ENCODE measurements at places on chromosomes 3 and 15.

GRCh38 chr3:125069452-125069851 lies 13.7 kb upstream of the HEG1 start:
- ATAC-seq = no peak

DNA sequence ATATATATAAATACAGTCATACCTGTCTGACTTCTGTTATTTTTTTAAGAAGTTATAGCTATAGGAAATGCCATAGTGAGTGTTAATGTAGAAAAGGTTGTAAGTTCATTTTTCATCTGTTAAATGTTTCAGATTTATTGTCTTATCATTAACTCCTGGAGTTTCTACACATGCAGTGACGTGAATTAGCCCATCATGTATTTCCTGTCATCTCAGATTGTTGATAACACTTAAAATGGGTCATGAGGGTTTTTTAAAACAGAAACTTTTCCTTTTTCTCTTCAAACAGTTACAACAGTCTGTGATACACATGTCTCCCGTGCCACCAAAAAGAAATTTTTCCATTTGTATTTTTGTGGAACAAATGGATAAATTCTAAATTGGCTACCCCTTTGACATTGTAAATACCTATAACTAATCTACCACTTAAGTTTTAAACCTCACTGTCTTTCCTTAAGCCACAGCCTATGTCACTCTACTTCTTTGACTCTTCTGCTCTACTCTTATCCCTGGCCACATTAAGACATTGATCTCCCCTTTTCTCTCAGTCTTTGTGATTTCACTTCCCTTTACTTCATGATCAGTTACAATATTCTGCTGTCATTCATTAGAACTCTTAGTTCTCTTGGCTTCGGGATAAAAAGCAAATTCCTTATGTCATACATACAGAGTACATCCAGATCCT lies 89.1 kb downstream of the NEO1 start:
- no peak for ATAC-seq

GRCh38 chr15:98889930-98890695 lies 117.5 kb downstream of the PGPEP1L start:
- ATAC-seq = no peak

DNA sequence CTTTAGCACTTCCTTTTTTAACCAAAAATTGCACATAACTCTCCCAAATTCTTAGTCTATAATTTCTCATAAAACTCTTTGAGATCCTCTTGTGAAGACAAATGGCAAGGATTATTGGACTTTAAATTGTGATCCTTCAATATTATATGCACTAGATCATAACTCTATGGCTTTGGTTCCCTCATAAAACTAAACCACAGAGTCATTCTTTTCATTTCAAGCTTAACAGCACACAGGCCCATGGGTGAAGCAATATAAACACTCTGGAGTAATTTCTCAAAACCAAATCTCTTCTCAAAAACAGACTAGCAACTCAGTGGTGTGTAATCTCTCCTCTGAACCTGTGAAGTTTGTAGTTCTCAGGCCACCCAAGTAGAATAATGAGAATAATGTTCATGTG lies 171.0 kb upstream of the NECTIN3 start:
- no peak for ATAC-seq

GRCh38 chr3:193742628-193743027 lies 149.6 kb downstream of the OPA1 start:
- ATAC-seq = no peak

- ATAC-seq = no peak
Measured at GRCh38 chr3:149955449-149955848, 15.2 kb downstream of the PFN2 start.

DNA sequence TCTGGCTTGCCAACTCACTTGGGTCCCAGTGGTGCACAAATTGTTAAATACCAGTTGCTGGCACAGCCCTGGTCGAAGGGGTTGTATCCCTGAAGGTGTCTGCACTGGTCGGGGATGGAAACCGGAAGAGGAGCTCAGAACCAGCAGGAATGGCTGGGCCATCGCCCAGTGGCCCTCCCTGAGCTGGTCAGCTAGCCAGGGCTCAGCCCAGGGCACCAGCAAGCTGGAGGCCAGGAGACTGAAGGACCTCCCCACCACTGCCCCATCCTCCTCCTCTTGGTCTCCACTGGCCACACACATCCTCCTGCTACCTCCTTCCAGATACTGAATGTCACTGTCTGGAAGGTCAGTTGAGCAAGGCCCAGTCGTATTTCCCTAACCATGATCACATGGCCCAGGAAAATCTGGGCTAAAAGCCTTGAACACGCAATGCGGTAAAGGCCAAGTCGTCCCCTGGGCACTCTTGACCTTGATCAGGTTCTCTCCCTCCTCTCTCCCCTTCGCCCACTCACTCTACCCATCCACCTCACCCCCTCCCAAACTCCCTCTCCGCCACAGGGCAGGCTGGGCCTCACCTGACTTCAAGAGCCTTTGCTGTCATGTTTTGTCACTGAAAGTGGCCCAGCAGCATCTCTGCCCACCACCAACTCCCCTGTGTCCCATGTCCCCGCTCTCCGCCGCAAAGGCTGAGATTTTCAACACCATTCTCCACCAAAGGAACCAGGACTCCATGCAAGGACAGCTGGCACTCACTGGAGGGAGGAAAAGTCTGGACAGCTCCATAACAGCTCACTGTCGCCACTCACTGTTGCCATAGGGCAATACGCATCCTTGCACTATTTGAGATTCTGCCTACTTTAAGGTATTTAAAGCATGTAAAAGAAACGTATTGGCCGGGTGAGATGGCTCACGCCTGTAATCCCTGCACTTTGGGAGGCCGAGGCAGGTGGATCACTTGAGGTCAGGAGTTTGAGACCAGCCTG lies 12.1 kb downstream of the ZDHHC19 start:
- ATAC-seq = no peak

- no peak for ATAC-seq
Measured at GRCh38 chr15:78750566-78750965, 60.7 kb downstream of the ADAMTS7 start.

Measured in activated CD4-positive, CD25-positive, alpha-beta regulatory T cell treated with anti-CD3 and anti-CD28 coated beads, Interleukin-2, amount 50 U/mL, for 24 hours (primary cell).